ENCODE measurements at places on chromosomes 3 and 15. TPM values are rescaled to one million over a fixed set of nuclear protein-coding genes. Genes with fewer than 3 reads are reported as not detected.

OR5K4 gene
- total RNA-seq = not detected

ZNF80 gene
- total RNA-seq = not detected

STRA6 gene
- 0.39 TPM for total RNA-seq

CADPS gene
- total RNA-seq = not detected

RETNLB gene
- not detected for total RNA-seq

CIDEC gene
- not detected for total RNA-seq

ANKUB1 gene
- not detected for total RNA-seq

ITIH1 gene
- total RNA-seq = not detected

ECT2 gene
- 41.2 TPM for total RNA-seq

LRRC3B gene
- not detected for total RNA-seq

PLA2G4F gene
- total RNA-seq = not detected

ENTPD3 gene
- 1.7 TPM for total RNA-seq

SLC51A gene
- total RNA-seq = not detected

HRH1 gene
- 34.6 TPM for total RNA-seq

TEX9 gene
- 13.5 TPM for total RNA-seq

GHSR gene
- not detected for total RNA-seq

NLGN1 gene
- total RNA-seq = 28.4 TPM

LIPH gene
- total RNA-seq = under 0.01 TPM

GOLGA6L7 gene
- not detected for total RNA-seq

SLC7A14 gene
- total RNA-seq = 0.32 TPM

CACNA2D3 gene
- total RNA-seq = 17.7 TPM

ZNF662 gene
- 5.2 TPM for total RNA-seq

GOLGA6A gene
- 0.13 TPM for total RNA-seq

SKIC8 gene
- total RNA-seq = 47.2 TPM

RASGRP1 gene
- under 0.01 TPM for total RNA-seq

GOLGA6B gene
- total RNA-seq = not detected

GNAI2 gene
- total RNA-seq = 211 TPM

SLC9A9 gene
- 24.3 TPM for total RNA-seq

TMEM212 gene
- total RNA-seq = not detected

LRRK1 gene
- 15.5 TPM for total RNA-seq

SENP5 gene
- 44.5 TPM for total RNA-seq

ECE2 gene
- not detected for total RNA-seq

IL17RB gene
- 3.6 TPM for total RNA-seq

TGM5 gene
- 0.22 TPM for total RNA-seq

Data from articular chondrocyte of knee joint (primary cell).